Activated CD8-positive, alpha-beta memory T cell treated with anti-CD3 and anti-CD28 coated beads for 1 hour (primary cell): ENCODE measurements at places on chromosomes 5 and 9.

DNA sequence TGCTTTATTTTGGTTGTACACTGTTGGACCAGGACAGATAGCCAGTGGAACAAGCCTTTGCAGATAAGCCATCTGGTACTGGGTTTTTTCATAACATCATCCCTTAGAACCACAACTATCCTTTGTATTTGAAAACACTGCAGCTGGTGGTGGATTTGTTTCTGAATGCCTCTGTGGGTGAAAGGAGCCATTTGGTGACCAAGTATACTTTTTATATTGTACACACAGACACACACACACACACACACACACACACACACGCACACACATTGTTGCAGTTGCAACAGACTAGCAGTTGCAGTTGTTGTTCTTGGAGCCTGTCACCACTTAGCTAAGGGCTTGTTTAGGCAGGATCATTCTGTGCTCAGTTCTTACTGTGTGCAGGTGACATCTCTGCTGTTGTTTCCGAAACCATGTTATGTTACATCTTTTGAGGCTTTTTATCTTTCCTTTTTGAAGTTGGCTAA, 22.9 kb upstream of the CAVIN4 start:
- no peak for DNase-seq

DNA sequence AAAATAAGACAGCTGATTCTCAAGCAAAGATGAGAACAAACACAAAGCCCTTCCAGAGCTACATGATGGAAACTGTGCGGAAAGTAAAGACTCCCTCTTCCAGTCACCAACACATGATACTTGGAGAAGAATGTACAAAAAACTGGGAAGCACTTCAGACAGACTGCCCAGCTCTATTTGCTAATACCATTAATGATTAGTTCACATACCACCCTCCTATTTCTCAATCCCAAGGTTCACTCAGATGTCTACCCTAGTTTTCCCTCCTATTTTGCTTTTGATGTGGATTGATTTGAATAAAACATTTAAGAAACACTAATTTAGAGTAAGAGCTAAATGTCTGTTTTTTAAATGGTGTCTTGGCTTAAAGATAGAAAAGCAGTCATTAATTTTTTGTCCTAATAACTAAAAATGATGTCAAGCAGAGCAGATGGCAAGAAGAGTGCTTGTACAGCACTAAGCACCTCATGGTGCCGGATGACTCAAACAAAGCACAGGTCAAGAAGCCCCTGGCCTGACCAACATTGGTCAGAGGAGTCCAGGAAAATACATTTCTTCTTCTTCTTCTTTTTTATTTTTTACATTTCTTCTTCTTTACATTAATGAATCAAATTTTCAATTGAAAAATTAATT, 639.4 kb downstream of the PDE4D start:
- DNase-seq, result no peak

DNA sequence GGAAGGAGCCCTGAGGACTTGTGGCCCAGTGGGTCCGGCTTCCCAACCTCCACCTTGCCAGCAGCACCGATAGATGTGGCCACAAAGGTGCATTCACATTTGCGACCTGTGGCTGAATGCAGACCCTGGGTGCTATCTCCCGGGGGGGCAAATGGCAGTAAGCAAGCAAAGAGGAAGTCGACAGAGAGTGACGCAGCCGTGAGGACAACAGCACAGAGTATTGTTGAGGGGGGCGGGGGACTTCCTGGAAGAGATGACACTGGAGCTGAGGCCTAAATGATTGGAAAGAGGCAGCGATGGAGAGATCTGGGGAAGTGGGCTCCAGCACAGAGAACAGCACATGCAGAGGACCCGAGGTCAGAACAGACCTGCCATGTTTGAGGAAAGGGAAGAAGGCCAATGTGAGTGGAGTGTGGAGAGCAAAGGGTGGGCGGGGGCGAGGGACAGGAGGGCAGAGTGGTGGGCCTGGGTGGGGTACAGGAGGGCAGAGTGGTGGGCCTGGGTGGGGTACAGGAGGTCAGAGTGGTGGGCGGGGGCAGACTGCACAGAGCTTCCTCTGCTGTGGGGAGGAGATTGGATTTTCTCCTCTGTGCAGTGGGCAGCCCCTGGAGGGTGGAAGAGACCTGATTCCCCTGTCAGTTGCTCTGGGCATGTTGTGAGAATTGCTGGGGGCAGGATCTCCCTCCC, 42.6 kb downstream of the ADAMTS2 start:
- no peak for DNase-seq

- peak; percentile 33 for DNase-seq
Measured at GRCh38 chr5:179858241-179858585, 404 bp downstream of the MRNIP start.

DNA sequence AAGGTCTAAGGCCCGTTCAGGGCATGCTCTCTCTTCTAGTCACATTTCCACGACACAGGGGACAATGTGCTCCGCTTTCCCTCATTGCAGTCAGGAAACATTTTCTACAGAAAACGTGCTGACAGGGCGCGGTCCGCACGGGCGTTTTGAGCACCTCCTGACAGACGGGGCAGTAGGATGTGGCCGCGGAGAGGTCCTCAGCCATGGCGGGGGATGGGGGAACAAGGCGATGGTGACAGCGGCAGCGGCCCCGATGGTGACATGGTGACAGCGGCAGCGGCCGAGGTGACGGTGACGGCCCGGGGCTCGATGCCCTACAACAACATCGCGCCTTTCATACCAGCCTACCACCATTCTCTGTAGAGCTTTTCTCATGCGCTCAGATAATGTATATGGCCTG, 4.1 kb downstream of the PLPP1 start:
- no peak for DNase-seq

DNA sequence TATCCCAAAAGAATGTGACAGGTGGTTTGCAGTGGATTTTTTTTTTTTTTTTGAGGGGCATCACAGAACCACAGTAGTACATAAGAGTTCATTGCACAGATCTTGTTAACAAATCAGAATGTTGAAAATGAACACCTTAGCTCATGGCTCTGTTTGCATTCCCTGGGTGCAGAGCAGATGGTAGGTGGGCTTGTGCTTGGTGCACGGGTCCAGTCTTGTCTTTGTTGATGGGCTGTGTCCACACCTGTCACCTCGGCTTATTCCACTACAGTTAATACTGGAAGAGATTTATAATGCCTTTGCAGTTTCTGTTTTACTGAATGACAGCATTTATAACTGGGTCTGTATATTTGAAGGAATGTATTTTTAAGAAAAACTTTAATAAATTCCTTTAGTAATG, 146.6 kb downstream of the KDM4C start:
- DNase-seq, result no peak

DNA sequence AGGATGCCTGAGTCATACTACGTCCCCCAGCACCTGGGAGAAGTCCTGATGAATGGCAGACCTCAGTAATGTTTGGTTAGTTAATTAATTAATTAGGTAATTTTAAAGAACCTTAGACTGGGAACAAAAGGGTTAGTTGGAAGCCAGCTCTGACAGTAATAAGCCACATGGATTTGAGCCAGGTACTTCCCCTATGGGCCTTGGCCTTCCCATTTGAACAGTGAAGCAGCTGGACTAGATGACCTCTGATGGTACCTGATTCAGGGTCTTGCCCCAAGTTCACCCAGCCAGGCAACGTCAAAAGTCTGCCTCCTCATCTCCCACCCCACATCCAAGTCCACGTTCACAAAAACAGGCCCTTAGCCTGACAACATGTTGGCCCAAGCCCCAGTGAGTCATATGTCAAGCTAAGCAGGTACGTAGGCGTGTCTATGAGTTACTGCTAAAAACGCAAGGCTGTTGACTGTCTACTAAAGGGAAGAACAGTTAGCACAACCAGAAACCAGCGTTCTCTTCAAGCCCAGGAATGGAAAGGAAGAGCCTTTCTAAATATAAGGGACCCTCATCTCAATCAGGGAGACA, 303.2 kb downstream of the ACTL7B start:
- DNase-seq, result no peak

DNA sequence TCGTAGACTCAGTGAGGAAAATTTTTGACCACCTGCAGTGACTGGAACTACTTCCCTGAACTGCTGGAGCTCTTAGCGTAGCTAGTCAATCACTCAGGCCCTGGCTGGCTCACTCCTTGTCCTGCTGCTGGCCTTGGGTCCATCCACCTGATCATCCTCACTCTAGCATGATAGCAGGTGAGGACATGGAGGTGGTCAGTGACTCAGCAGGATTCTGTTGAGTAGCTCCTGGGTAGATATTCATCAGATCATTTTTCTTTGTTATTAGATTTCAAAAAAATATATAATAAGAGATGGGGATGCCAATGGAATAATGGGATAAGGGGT, 25.0 kb upstream of the SEMA4D start:
- DNase-seq, result no peak
